ENCODE measurements at places on chromosomes 16 and 17.
A peak's percentile ranks its signal among the peaks of the same experiment; 100 is the strongest.

GRCh38 chr16:48961546-48961945 is 320.1 kb downstream of the CBLN1 start:
- no peak for DNase-seq

GRCh38 chr16:67460168-67460567 is 20.8 kb downstream of the ATP6V0D1 start:
- no peak for DNase-seq

- no peak for DNase-seq
Measured at GRCh38 chr16:47366228-47366627, 94.6 kb downstream of the ITFG1 start.

- no peak for DNase-seq
Measured at GRCh38 chr17:45431531-45432404, 902 bp downstream of the ARHGAP27 start.

- DNase-seq = no peak
Measured at GRCh38 chr17:37039269-37039668, 90.5 kb downstream of the AATF start.

GRCh38 chr17:64061178-64061898 is 40.9 kb upstream of the ICAM2 start:
- no peak for DNase-seq

- no peak for DNase-seq
Measured at GRCh38 chr16:88057656-88058055, 106.4 kb downstream of the BANP start.

DNA sequence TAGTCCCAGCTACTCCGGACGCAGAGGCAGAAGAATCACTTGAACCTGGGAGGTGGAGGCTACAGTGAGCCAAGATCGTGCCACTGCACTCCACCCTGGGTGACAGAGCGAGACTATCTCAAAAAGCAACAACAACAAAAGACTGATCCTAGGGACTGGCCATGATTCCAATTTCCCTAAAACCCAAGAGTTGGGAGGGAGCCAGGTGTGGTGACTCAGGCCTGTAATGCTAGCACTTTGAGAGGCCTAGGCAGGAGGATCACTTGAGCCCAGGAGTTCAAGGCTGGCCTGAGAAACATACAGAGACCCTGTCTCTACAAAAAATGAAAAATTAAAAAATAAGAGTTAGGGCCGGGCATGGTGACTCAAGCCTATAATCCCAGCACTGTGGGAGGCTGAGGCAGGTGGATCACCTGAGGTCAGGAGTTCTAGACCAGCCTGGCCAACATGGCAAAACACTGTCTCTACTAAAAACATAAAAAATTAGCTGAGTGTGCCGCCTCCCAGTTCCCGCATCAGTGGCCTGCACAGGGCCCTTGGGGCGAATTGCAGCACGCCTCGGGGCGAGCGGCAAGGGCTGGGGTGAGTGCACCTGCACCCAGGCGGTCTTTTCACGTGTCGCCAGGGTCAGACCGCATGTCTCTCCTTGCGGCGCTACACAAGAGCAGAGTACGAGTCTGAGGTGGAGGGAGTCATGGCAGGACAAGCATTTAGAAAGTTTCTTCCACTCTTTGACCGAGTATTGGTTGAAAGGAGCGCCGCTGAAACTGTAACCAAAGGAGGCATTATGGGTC is 40.8 kb downstream of the CDH3 start:
- no peak for DNase-seq

- no peak for DNase-seq
Measured at GRCh38 chr16:23699100-23699499, 13.9 kb downstream of the ERN2 start.

DNA sequence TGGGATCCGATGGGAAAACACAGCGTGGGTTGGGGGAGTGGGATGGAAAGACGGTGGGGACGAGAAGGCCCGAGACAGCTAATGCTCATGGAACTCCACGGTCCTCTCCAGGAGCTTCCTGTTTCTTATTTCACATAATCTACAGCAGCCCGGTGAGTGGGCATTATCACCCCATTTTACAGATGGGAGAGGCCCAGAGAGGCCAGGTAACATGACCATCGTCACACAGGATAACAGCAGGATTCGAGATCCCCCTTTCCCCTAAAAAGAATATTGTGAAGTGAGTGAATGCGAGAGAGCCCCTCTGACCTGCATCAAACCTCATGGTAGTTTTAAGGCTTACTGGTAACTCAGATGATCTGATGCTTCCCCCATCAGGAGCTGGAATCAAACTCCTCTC is 12.0 kb downstream of the CIBAR2 start:
- no peak for DNase-seq

GRCh38 chr17:64938925-64939474 is 19.7 kb upstream of the LRRC37A3 start:
- DNase-seq = no peak

- DNase-seq = no peak
Measured at GRCh38 chr16:73025151-73025855, 22.6 kb downstream of the ZFHX3 start.

DNA sequence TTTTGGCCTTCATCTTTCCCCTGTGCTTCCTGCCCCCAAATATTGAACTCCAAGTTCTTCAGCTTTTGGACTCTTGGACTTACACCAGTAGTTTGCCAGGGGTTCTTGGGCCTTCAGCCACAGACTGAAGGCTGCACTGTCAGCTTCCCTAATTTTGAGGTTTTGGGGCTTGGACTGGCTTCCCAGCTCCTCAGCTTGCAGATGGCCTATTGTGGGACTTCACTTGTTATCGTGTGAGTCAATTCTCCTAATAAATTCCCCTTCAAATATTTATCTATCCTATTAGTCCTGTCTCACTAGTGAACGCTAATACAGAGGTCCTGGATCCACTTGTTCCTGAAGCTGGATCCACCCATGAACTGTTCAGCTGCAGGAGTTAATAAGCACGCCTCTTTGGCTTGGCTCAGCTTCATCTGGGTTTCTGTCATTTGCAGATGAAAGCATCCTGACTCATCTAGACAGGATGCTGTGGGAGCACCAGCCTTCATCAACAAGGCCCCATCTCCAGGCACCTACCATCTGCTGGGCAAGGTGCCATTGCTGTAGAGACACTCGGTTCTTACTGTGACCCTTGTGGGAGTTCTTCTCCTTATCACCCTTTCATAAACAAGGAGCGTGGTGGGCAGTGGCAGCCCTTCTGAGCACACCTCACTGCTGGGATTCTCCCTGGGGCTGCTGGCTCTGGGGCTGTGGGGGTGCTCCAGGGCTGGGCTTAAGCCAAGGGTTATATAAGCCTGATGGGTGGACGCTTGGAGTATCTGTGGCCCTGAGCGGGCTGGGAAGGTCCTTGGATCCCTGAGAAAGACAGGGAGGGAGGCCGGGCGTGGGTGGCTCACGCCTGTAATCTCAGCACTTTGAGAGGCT is 23.1 kb downstream of the LAT start:
- peak; percentile 98 for DNase-seq

DNA sequence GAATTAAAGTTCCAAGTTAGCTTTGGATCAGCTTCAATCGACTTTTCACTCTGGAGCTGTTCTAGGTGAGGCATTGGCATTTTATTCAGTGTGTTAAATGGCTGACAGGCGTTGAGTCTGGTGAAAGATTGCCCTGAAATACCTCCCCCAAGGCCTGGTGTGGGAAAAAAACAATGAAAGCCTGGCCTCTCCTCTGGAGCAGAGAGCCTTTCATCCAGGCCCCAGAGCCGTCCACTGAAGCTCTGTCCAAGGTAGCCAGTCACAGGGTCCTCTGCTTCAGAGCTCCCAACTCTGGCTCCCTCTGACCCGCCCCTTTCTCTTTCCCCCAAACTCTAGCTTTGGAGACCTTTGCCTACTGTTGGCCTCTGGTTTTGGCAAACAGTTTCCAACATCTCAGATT is 123.6 kb upstream of the CRHR1 start:
- DNase-seq = no peak

GRCh38 chr16:67571981-67572431 is 9.7 kb downstream of the CTCF start:
- DNase-seq = no peak

- DNase-seq = no peak
Measured at GRCh38 chr16:23905027-23905426, 69.2 kb downstream of the PRKCB start.

DNA sequence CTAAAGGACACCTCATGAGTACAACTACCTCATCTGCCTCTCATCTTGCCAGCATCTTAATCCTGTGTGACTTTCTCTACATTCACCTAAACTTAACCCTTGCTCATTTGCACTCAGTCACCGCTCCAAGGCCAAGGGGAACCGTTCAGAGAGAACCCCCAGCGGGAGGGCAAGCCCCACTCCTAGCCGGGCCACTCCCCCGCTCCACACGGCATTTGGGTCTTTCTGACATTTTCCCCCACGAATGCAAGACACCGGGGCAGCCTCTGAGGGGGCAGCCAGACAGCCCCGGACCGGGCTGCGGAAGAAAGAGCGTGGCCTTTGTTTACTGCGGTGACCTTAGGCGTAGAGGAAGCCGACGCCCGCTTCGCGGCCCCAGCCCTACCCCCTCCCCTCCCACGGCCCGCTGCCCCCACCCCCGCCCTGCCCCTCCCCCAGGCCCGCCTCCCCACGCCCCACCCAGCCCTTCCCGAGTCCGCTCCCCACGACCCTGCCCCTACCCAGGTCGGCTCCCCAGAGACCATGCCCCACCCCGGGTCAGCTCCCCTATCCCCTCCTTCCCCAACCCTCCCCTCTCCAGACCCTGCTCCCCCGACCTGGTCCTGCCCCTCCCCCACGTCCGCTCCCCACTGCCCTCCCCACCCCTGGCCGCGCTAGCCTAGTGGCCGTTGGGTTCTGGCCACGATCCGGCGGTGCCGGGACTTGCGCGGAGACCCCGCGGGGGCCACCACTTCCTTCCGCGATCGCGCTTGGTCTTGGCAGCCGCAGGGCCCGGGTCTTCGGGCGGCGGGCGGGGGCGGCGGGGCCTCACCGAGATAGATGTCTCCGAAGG is 789 bp downstream of the CSNK1D start:
- DNase-seq = no peak

DNA sequence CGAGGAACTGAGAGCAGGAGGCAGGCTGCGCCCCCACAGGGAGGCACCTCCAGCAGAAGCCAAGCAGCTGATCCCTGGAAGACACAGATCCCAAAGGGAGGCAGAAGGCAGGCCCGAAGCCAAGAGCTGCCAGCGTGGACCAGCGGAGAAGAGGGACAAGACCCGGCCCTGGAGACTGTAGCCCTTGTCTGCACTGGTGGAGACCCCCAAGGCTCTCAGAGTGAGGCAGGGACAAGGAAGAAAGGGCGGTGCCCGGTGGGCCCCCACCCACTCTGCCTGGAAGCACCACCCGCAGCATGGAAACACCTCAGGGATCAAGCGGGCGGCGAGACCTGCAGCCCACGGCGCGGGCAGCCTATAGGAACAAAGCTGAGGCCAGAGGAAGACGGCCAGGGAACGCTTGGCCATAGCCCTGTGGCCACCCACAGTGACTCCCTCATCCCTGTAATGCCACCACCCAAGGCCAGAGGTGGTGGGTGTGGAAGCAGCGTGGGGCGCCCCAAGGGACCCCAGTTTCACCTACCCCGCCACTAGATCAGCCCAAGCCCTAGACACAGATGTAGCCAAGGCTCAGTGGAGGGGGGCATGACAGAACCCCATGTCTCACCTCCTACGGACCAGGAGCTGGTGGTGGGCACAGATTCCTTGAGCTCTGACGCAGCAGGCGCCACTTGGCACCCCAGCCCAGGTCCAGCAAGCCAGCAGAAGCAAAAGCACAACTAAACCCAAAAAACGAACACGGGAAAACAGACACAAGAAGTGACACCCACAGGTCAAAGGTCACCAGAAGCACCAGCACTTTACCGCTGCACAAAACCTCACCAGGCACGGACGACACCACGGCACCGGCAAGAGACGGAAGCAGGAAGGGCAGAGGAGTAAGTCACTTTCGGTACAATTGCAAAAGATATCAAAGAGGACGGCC is 2.9 kb upstream of the SIRT7 start:
- no peak for DNase-seq
